T-helper 17 cell (primary cell): ENCODE measurements at places on chromosomes 5 and 9. TPM values are rescaled to one million over a fixed set of nuclear protein-coding genes. Genes with fewer than 3 reads are reported as not detected.

- no peak for DNase-seq
These were observed 6.8 kb downstream of the RALGDS start for GRCh38 chr9:133113949-133114885.

GRCh38 chr5:94072116-94072515 lies 330.7 kb upstream of the POU5F2 start:
- no peak for DNase-seq

GRCh38 chr9:6230037-6230780 lies 14.6 kb downstream of the IL33 start:
- DNase-seq, result no peak

- DNase-seq, result no peak
These were observed 676.1 kb upstream of the C9orf72 start for GRCh38 chr9:28249424-28249823.

- DNase-seq, result no peak
These were observed at the start of gene ACTL7B for GRCh38 chr9:108855888-108856287. TSS of gene ACTL7B (minus strand) at chr9:108855986. CDS start at chr9:108855930, 56 bp downstream.

Gene SMIM15
- total RNA-seq, result 13.7 TPM

GRCh38 chr5:174759091-174759490 lies 34.7 kb downstream of the MSX2 start:
- no peak for DNase-seq

Gene PRUNE2
- not detected for total RNA-seq

- DNase-seq, result no peak
These were observed 308.6 kb upstream of the EDIL3 start for GRCh38 chr5:84693256-84693655.

Gene IRX1
- total RNA-seq, result not detected

DNA sequence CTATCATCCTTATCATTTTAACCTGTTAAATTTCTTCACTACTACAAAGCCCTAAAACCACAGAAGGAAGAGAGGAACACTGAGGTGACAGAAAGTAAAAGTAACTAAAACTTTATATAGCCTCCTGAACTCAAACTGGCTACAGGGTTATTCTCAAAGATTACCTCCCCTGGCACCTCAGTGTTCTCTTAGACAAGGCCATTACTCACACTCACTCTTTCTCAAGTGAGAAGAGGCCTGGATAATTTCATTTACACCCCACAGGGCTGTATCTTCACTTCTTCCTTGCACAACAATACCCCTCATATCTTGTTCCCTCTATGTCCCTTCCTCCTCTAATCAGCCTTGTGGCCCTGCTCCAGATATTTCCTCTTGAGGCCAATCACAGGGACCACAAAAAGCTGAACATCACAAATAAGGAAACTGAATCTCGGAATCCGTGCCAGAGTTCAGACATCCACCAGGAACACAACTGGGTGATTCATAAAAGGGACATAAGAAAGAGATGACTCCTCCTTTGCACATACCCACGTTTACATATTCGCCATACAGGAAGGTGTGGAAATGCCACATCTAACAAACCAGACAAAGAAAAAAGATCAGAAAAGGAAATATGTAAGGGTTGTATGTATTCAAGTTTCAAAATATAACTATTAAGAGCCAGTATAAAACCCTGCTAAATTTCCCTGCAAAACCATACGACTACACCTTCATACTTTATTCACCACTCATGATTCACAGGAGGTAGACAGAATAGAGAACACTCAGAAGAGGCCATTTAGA lies 1.7 kb upstream of the KLHL3 start:
- DNase-seq, result no peak

DNA sequence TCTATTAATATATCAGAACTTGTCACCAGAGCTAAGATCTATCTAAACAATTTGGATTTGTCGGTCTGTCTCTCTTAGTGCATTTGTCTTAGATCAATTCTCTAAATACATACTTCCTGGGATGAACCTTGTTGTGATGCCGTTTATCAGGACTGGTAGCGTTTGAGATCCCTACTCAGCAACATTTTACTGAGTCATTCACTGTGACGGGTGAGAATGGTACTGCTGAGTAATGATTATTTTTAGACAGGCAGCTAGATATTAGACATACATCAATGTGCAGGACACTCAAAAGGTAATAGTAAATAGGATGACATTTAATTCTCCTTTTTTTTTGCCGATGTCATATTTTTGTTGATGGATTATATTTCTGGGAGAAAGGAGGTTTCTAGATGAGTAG lies 209.0 kb downstream of the CSNK1G3 start:
- no peak for DNase-seq

GRCh38 chr5:170278611-170279458 lies 18.7 kb downstream of the LCP2 start:
- DNase-seq, result peak; percentile 67

- DNase-seq, result no peak
These were observed 113.3 kb downstream of the SCAMP1 start for GRCh38 chr5:78473751-78474150.

GRCh38 chr9:134935701-134936345 lies 18.1 kb upstream of the FCN1 start:
- no peak for DNase-seq

Gene BASP1
- total RNA-seq, result 2.4 TPM

GRCh38 chr5:171762021-171762608 lies 23.5 kb upstream of the SMIM23 start:
- no peak for DNase-seq

DNA sequence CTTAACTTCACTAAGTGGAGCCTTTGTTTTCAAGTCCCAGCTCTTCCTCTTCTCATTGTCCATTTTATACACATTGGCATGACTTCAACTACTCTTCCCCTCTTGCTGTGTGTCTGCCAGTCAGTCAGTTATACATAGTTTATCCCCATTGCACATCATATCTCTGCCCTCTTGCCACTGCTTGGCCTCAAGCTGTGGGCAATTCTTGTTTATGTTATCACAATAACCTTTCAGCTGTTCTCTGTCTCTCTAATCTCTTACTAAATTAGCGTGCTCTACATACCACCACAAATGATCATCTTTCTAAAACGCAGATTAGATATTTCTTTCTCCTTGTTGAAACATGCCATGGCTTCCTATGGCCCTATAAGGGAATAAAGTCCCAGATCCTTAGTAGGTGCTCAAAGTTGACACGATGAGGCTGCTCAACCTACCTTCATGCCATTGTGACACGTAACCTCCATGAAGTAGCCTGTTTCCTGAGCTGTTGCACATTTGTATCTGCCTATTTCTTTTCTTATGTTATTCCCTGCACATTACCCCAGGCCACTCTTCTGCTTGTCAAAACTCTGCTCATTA lies 239.3 kb downstream of the GAS1 start:
- no peak for DNase-seq

DNA sequence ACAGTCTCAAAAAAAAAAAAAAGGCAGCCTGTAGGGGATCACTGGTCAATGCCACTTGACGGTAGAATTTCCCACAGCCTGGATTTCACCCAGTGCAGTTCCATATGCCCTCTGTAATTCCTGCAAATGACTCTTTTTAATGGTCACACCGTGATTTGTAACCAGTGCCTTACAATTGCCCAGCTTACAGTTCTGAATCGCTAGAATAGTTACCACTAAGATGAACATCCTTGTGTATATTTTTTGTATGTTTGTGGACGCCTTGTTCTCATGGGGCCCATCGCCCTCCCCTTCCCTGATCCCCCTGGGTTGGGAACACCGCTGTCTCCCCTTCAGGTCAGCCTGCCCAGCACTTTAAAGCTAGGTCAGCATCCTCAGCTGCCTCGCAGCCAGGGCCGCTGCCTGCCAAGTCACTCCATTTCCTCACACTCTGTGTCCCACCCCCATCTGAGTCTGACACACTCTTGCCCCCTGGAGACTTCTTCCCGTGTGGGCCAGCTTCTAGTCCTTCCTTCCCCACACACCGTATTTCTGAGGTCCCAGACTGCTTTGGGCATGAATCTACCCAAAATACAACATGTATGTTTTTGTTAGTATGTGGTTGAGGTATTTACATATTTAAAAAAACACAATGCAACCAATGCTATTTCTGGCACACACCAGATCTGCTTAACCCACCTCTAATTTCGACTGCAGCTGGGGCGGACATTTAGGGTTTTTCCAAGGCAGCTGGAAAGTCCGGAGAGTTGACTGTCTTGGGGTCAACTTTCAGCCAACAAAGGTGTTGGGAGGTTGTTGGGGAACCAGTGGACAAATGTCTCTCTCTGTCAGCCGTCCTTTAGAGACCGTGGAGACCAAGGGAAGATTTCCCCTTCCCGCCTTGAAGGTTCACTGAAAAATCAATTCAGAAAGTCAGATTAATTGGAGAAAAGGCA lies 120.5 kb upstream of the NEK6 start:
- no peak for DNase-seq

- no peak for DNase-seq
These were observed 90.5 kb upstream of the AGXT2 start for GRCh38 chr5:35138232-35138631.

Gene QRFP
- total RNA-seq, result not detected

GRCh38 chr5:90398726-90399125 lies 10.8 kb downstream of the CETN3 start:
- no peak for DNase-seq

GRCh38 chr9:135796784-135797485 lies 95.0 kb downstream of the KCNT1 start:
- no peak for DNase-seq

- no peak for DNase-seq
These were observed 129.3 kb downstream of the GRIA1 start for GRCh38 chr5:153619771-153620170.

Gene CRAT
- total RNA-seq, result 23.3 TPM

GRCh38 chr5:133111299-133111698 lies 59.5 kb downstream of the HSPA4 start:
- DNase-seq, result peak; percentile 78

Gene DPYSL3
- total RNA-seq, result not detected

DNA sequence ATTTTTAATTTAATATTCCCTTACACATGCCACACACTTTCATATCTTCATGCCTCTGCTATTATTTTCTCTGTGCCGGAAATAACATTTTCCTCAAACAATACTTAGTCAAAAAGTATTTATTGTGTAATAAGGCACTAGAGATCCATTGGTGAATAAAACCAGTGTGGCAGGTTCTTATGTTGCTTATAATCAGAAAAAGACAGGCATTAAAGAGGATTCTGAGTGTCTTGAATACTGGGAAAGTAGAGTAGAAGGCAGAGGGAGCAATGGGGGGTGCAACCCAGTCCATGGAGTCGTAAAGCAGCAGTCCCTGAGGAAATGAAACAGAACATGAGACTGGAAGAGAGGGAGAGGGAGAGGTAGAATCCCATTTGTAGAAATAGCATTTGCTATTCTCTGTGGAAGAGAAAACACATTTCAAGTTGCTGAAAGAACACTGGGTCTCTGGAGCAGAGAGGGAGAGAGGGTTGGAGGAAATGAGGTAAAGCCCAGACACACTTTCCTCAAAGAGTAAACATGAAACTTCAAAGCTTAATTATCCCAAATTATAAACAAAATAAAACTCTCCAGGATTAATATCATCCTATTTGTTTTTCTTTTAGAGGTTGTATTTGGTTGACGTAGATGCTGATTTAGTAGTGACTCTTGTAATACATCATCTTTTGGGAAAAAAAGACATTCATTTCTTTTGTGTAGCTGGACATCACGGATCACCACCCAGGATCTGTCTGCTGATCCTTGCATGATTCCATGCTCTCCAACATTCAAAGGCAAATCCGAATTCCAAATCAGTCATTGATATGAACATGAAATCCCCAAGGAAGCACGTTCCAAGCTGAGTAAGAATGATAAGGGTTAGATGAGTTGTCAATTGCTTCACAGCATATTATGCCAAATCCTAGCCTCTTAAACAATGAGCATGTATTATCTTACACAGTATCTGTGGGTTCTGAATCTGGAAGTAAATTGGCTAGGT lies 37.4 kb upstream of the GRAMD2B start:
- DNase-seq, result no peak

- no peak for DNase-seq
These were observed 150.1 kb downstream of the SLC28A3 start for GRCh38 chr9:84190411-84190810.

Gene COL5A1
- total RNA-seq, result 3.3 TPM

DNA sequence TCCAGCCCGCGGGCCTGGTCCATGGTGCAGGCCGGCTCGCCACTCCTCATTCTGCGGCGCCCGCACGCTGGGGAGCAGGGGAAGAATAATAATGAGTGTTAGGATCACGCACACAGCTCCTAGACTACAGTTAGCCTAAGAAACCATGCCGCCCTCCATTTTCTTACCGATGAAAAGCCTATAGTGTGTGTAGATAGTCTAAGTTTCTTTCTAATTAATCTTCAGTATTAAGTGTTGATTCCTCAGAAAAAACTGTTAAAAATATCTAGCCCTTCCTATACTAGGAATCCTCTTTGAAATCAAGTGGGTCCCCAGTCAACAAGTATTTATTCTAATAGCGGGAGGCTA lies 9.3 kb downstream of the ZBED3 start:
- no peak for DNase-seq

DNA sequence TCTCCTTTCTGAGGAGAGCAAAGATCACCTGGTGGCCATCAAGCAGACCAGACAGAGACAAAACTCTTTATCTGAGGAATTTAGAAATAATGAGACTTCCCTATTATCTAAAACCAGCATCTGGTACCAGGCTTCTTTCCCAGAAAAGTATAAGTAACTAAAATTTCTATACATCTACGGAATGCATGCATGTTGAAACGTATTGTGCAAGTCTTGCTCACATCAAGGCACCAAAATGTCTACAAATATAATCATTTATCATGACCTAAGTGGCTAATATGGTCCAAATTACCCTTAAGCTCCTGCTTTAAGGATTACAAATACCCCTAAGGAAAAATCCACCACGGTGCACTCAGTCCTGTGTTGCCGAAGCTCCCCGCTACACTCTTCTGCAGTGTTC lies 286.3 kb downstream of the CDH18 start:
- DNase-seq, result no peak

Gene SPATA31D4
- not detected for total RNA-seq

DNA sequence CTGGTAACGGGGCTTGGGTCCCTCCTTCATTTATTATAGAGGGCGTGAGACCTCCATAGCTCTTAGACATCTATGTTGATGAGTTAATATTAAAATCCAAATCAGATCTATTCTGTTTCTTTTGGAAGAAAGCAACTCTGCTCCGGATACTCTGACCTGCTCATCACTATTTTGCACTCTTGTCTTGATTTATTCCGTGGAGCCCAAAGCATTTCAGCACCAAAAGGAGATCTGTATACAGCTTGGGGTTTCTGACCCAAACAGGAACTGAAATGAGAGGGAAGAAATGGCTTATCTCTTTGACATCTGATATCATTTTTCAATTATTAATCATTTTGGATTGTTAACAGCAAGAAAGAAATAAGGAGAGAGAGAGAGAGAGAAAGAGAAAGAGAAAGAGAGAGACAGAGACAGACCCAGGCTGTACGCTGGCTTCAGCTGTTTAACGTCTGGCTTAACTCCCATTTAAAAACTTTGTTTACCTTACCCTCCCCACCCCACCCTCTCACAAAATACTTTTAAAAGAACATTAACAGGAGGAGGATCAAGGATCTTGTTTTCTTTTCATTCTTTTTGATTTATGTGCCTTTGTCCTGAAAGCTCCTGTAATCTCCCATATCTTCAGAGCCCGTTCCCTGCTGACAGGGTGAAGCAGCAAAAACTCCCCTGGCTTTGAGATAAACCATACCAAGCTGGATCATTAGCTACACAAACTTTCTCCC lies 231.4 kb upstream of the TUT7 start:
- DNase-seq, result no peak

Gene ARID3C
- total RNA-seq, result not detected
